Activated CD8-positive, alpha-beta memory T cell treated with anti-CD3 and anti-CD28 coated beads for 1 hour (primary cell): ENCODE measurements at places on chromosomes 2 and 18.

GRCh38 chr18:48866856-48867255 is 83.9 kb downstream of the SMAD7 start:
- DNase-seq, result no peak

- no peak for DNase-seq
Observed at GRCh38 chr2:167784084-167784425, 463.3 kb downstream of the STK39 start.

GRCh38 chr2:154698721-154699574 is 453 bp downstream of the KCNJ3 start:
- DNase-seq, result no peak

GRCh38 chr18:58454406-58455061 is 174.4 kb downstream of the ALPK2 start:
- DNase-seq, result no peak

DNA sequence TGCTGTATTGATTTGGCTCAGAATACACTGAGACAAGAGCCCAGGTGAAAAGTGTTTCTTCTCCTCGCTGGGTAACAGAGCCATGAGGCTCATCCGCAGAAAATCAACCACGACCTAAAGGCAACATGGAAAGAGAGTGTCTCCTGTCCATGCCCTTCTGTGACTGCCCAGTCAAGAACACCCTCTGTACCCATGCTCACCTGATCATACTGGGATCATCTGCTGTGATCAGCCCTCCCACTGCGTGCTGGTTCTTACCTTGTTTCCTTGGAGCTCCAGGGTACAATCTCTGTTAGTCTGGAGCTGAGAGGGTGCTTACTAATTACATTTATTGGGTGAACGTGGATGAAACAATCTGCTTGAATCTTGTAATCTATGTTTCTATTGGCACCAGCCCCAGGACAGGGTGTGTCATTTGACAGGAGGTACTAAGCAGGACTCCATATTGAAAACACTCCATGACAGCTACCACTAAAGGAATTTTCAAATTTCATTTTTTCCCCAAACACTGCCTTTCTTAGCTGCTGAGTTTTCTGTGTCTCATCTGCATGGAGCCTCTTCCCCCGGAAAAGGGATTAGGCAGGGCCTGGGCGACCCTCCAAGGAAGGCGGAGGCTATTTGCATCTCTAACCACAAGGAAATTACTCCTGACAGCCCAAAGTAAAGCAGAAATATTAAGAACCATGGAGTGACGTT is 39.7 kb upstream of the GRP start:
- DNase-seq, result no peak

DNA sequence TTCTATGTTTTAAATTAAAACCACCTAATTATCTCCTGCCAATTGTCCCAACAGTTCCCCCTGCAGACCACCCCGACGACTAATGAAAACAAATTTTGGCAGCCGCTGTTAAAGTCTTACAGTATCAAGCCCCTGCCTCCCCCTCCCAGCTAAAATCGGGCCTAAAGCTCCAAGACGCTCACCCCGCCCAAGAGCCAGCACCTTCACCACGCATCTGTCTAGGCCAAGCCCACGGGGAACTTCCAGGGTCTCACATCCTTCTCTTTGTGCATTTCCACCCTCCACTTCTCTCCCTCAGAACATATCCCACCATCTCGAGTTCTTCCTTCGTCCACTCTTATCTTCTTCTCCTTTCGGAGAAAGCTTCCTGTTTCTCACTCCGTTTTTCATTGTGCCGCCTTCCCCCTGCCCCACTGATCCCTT is 445 bp downstream of the PRPF40A start:
- no peak for DNase-seq

- DNase-seq, result no peak
Observed at GRCh38 chr18:46756025-46756558, 761 bp downstream of the ST8SIA5 start.

GRCh38 chr2:160660741-160661140 is 167.1 kb upstream of the RBMS1 start:
- no peak for DNase-seq

DNA sequence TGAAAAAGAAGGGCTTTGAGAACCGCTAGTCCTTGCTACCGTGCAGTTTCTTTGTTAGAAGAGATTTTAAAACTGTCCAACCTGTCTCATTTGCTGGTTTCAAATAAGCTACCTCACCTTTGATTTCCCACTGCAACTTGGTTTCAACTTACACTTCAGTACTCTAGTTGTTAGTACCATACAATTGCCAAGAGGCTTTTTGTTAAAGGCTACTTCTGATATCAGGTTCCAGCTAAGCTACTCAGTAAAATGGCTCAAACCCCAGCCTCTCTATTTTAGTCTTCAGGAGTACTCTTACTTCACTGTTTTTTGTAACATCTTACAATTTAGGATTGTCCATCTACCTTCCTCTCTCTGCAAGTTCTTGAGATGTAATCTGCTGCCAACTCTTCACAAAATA is 91.6 kb downstream of the INO80D start:
- no peak for DNase-seq

- DNase-seq, result no peak
Observed at GRCh38 chr2:127179766-127180165, 40.3 kb downstream of the CYP27C1 start.

DNA sequence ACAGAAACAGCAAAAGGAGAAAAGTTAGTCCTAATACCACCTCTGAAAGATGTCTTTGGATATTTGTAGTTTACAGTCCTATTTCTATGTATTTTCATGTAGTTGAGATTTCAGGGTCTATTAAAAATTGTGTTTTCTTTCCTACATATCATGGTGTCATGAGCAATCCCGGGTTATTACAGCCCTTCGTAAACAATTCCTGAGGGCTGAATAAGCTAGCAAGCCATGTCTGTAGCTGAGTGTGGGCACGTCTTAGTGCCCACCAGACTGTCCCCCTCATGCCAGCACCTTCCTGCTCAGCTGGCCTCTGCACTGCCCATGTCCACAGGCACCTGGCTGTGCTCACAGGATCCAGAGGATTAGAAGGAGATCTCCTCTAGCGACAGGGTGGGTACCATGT is 60.6 kb downstream of the CTIF start:
- DNase-seq, result no peak

GRCh38 chr2:68756178-68756577 is 21.6 kb downstream of the ARHGAP25 start:
- no peak for DNase-seq
